ENCODE measurements at places on chromosomes 12 and 14.

GRCh38 chr12:95836630-95837239 lies 22.0 kb upstream of the SNRPF start:
- DNase-seq = no peak

DNA sequence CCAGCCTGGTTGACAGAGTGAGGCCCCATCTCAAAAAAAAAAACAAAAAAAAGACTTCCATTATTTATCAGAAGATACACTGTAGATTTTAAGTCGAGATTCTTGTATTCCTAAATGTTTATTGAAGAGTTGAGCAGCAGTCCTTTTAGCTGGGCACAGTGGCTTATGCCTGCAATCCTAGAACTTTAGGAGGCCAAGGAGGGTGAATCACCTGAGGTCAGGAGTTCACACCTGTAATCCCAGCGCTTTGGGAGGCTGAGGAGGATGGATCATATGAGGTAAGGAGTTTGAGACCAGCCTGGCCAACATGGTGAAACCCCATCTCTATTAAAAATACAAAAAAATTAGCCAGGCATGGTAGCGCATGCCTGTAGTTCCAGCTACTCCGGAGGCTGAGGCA lies 57.6 kb downstream of the HEATR5A start:
- DNase-seq = no peak

DNA sequence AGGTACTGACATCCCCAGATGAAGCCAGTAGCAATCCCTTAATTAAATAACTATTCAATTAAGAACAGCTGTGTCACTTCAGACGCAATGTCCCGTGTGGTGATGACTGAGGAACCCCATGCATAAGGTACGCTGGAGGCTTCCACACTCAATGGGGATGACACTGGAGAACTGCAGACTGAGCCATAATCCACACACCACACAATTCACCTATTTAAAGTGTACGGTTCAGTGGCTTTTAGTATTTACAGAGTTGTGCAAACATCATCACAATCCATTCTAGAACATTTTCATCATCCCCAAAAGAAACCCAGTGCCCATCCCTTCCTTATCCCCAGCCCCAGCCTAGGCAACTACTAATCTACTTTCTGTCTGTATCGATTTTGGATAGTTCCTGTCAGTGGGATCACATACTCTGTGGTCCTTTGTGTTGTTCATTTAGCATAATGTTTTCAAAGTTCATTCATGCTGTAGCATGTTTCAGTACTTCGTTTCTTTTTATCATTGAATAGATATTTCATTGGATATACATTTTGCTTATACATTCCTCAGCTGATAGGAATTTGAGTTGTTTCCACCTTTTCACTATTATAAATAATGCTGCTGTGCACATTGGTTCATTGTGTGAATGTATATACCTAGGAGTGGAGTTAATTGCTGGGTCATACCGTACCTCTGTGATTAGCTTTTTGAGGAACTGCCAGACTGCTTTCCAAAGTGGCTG lies 61.1 kb downstream of the NINJ2 start:
- DNase-seq = no peak

GRCh38 chr12:1834186-1834925 lies 14.0 kb downstream of the LRTM2 start:
- DNase-seq = no peak

DNA sequence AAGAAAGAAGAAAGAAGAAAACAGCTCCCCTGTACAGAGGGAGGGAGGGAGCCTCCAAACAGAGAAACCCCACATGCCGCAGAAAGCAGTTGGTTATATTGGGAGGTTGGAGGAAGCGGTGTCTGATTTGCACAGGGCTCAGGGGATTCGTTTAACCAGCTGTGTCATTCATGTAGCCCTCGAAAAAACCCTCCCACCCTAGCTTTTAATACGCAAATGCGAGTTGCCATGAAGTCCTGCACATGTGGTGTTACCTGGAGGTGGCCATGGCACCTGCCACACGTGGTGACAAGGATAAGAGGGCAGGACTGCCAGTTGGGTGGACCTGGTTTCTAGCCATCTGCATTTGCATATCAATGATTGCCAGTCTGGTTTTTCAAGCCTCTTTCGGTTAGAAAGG lies 40.9 kb downstream of the TMEM30B start:
- no peak for DNase-seq

DNA sequence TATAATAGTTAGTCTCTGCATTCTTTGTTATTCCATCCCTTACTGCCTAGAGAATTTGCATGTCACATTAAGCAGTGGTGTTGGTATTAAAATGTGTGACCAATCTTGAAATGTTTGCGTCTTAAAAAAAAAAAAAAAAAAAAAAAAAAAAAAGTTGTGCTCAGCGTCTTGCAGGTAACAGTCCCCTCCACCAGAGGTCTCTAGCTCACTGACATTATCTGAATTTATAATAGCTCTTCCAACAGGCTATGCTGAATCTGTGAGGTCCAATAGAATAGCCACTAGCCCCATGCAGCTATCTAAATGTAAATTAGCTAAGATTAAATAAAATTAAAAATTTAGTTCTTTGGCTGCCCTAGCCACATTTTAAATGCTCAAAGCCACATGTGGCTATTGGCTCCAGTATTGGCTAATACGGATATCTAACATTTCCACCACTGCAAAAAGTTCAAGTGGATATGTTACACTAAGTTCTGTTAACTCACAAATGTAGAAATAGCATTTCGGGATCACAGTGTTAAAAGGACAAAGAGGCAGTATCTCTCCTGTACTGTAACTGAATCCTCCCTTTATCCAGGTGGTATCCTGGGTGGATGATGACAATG lies 28.7 kb downstream of the NKX2-8 start:
- no peak for DNase-seq
